H1 (cell line): ENCODE measurements at places on chromosomes 1 and 21. TPM values are rescaled to one million over a fixed set of nuclear protein-coding genes. Genes with fewer than 3 reads are reported as not detected.

Gene G0S2
- 1.7 and 3.9 TPM in 2 replicates for polyA plus RNA-seq

Gene RNU1-3
- polyA plus RNA-seq: under 0.01 and 145 TPM in 2 replicates

Gene VCAM1
- polyA plus RNA-seq: 0.03 and 0.21 TPM in 2 replicates

Gene ITLN1
- polyA plus RNA-seq: not detected in 2 replicates

Gene FAM78B
- polyA plus RNA-seq: 2.3 and 3.0 TPM in 2 replicates
